GM23248 (cell line): ENCODE measurements at places on chromosomes 11 and 22. TPM values are rescaled to one million over a fixed set of nuclear protein-coding genes. Genes with fewer than 3 reads are reported as not detected.

The UVRAG gene
- 9.9 and 46.3 TPM in 2 replicates for total RNA-seq

The EXPH5 gene
- 0.13 TPM in 1 of 2 replicates, not detected in the other for total RNA-seq

The ADM gene
- 537 and 551 TPM in 2 replicates for total RNA-seq

DNA sequence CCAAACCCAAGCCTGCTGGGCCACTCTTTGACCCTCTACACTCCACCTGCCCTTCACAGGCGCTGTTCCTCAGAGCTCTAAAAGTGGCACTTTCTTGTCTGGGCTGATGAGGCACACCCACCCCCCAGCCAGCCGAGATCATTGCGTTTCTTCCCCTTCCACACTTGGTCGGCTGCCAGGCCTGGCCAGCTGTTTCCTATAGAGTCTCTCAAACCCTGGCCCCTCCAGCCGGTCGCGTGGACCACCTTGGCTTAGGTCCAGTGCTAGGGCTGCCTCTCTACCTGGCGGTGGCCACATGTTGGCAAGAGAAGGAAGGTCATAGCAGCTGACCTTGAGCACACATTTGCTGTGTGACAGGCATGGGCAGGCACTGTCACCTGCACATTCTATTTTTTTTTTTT lies 60.6 kb downstream of the PPP6R2 start:
- H3K27ac ChIP-seq: no peak overlapping the region
- no peaks in the 10 kb centered on the region for H3K27me3 ChIP-seq
- no peaks in the 10 kb centered on the region for H3K4me1 ChIP-seq
- DNase-seq: no peak
- peaks cover 3% of the 10 kb centered on the region; the same call in 1 of the 2 replicates for H3K36me3 ChIP-seq

DNA sequence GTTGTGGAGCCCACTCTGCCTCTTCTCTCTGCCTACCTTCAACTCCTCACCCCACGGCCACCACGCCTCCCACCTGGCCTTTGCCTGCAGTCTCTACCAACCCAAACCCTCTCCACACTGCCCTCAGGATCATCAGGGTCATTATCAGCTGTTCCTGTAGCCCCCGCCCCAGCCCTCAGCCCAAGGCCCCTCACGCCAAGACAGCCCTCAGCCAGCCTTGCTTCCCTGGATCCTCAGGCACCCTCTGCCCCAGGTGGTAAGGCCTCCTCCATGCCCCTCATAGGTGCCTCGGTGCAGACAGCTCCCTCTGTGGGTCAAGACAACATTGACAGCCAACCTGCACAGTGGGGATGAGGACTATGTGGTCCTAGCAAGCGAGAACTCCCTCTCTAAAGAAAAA lies 1.7 kb downstream of the SBF1 start:
- no peaks in the 10 kb centered on the region for H3K36me3 ChIP-seq
- peak overlapping the region; percentile 74; the same call in 1 of the 2 replicates for H3K27ac ChIP-seq
- peak; percentile 34 for DNase-seq
- H3K27me3 ChIP-seq: no peaks in the 10 kb centered on the region
- H3K4me3 ChIP-seq: peak overlapping the region; percentile 80
- H3K4me1 ChIP-seq: peaks cover 27% of the 10 kb centered on the region

GRCh38 chr11:119284344-119285157 lies 32.4 kb downstream of the MCAM start:
- peak; percentile 54 for DNase-seq
- H3K27ac ChIP-seq: no peak overlapping the region
- H3K4me3 ChIP-seq: no peak overlapping the region
- no peaks in the 10 kb centered on the region for H3K4me1 ChIP-seq

- DNase-seq: no peak
- H3K4me3 ChIP-seq: no peak overlapping the region
- H3K27ac ChIP-seq: no peak overlapping the region
- peaks cover 6% of the 10 kb centered on the region; the same call in 1 of the 2 replicates for H3K4me1 ChIP-seq
Observed at GRCh38 chr22:30780026-30780425, 85.4 kb downstream of the OSBP2 start.

- no peak for DNase-seq
- no peaks in the 10 kb centered on the region for H3K4me1 ChIP-seq
- H3K27me3 ChIP-seq: no peaks in the 10 kb centered on the region
- H3K27ac ChIP-seq: no peak overlapping the region
Observed at GRCh38 chr22:29673361-29674066, 46.3 kb upstream of the CABP7 start.

- H3K4me3 ChIP-seq: no peak overlapping the region
- no peak overlapping the region for H3K27ac ChIP-seq
- peaks cover 74% of the 10 kb centered on the region for H3K27me3 ChIP-seq
- H3K4me1 ChIP-seq: no peaks in the 10 kb centered on the region
- H3K36me3 ChIP-seq: no peaks in the 10 kb centered on the region
- DNase-seq: no peak
Observed at GRCh38 chr11:45347348-45348082, 61.4 kb upstream of the SYT13 start.

DNA sequence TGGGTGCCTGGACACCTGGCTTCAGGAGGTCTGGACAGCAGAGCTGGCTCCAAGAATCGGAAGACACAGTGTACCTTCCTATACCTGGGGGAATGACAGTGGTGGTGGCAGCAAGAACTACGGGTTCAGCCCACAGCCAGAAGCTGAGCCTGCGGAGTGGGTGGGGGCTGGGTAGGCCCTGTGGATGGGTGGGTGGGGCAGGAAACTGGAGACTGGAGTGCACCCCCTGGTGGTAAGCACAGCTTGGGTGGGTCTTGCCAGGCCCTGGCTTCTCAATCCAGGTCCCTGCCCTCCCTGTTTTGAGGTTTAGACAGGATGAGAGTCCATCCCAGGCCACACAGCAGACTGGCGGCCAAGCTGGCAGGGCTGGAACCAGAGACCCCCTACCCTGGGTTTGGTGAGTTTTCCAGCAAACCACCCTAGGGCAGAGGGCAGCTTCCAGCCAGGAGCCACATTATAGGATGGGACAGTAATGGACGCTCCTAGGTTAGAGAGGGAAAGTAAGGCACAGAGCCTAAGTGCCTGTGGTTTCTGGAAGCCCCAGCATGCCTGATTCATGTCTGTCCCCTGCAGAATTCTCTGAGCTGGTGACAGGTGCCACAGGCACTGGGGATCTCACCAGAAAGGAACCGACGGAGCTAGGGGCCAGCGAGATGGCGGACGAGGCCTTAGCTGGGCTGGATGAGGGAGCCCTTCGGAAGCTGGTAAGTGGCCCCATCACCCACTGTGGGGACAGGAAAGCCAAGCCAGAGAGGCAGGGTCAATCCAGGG lies 1.7 kb downstream of the SMTN start:
- H3K36me3 ChIP-seq: no peaks in the 10 kb centered on the region
- H3K27ac ChIP-seq: peak overlapping the region; percentile 84
- peak; percentile 87 for DNase-seq
- H3K27me3 ChIP-seq: no peaks in the 10 kb centered on the region

DNA sequence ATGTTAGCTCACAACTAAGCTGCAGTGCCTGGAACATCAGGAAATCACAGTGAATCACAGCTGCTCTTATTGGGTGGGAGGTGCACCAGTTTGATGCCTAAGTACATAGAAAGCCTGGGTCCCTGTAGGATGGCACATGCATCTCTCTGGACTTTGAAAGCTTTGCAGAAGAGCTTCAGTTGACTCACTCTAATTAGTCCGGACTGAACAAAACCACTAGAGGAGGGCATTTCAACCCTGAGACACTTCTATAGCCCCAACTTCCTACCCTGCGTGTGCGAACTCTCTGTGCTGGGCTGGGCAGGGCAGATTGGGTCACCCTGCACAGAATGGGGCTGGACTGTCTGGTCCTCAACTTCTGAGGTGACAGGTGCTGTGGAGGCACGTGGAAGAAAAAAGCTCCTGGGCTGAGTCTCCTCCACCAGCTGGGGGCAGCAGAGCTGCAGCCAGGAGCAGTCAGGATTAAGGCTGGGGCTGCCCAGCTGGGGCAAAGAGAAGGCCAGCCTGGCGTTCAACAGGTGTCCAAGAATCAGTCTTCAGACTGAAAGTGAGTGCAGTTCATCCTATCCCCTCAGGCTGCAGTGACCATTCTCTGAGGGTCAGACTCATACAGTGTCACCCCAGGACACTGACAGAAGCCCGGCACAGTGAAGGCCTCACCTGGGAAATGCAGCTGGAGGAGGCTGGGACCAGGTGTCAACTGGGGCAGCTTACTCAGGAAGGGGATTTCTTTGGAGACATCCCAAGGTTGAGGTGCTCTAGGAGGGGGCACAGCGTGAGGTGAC lies 22.1 kb downstream of the GGTLC2 start:
- peaks cover 21% of the 10 kb centered on the region for H3K27me3 ChIP-seq
- H3K36me3 ChIP-seq: no peaks in the 10 kb centered on the region
- H3K27ac ChIP-seq: no peak overlapping the region
- peak; percentile 60 for DNase-seq

GRCh38 chr11:94885581-94885980 lies 87.8 kb downstream of the CWC15 start:
- H3K27me3 ChIP-seq: no peaks in the 10 kb centered on the region
- peaks cover 5% of the 10 kb centered on the region; the same call in 1 of the 2 replicates for H3K36me3 ChIP-seq
- H3K4me1 ChIP-seq: no peaks in the 10 kb centered on the region
- no peak overlapping the region for H3K4me3 ChIP-seq

DNA sequence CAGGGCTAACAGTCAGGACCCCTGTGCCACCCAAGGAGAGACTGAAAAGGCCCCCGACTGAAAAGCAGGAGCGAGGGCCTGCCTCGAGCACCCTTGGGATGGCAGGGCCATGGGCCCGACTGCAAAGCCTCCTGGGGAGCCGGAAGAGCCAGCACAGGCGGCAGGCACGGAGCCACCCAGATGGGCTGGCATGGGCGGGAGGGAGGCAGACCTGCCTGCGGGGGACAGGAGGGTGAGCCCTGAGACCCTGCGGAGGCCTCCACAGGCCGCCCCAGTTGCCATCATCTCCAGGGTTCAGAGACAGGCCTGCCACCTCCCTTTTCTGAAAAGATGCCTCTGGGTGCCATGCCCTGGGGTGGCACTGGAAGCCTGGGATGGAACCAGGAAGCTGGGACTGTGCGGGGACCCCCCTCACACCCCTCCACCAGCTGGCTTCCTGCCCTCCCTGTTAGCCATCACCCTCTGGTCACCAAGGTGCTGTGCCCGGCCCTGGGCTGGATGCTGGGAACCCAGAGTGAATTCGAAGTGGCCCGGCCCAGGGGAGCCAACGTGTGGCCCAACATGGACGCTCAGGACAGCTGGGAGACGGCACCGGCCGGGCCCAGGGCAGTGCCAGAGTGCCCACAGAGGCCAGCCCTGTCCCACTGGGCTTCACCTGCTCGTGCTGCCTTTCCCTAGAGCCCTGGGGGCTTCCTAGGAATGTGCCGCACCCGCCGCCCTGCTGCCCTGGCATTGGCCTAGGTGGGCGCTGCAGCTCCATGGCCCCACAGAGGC lies 13.8 kb downstream of the TSPAN32 start:
- no peak overlapping the region for H3K4me3 ChIP-seq
- no peaks in the 10 kb centered on the region for H3K36me3 ChIP-seq
- no peak for DNase-seq
- H3K27ac ChIP-seq: no peak overlapping the region

GRCh38 chr11:128961645-128962044 lies 19.0 kb upstream of the TP53AIP1 start:
- peaks cover 4% of the 10 kb centered on the region; the same call in 1 of the 2 replicates for H3K4me1 ChIP-seq
- no peak overlapping the region for H3K27ac ChIP-seq
- no peak overlapping the region for H3K4me3 ChIP-seq

DNA sequence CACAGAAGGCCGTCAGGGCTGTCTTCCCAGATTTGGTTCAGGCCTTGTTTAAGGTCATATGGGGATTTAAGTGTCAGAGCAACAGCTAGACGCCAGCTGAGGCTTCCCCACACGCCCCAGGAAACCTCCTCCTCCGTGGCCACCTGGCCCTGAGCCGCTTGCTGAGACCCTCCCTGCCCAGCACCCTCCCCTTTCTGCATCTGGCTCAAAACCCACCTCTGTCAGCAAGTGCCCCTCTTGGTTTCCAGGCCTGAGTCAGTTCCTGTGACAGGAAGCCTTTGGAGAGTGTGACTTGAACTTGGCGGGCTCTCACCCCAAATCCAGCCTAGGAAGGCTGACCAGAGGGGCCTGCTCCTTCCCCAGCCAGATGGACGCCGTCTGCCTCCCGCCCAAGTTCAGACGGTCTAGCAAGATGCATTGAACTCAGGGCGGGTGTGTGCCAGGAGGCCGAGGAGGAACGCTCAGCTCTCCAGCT lies 561 bp downstream of the FXYD2 start:
- no peak overlapping the region for H3K27ac ChIP-seq
- H3K4me1 ChIP-seq: no peaks in the 10 kb centered on the region
- no peak overlapping the region for H3K4me3 ChIP-seq
- no peaks in the 10 kb centered on the region for H3K36me3 ChIP-seq

DNA sequence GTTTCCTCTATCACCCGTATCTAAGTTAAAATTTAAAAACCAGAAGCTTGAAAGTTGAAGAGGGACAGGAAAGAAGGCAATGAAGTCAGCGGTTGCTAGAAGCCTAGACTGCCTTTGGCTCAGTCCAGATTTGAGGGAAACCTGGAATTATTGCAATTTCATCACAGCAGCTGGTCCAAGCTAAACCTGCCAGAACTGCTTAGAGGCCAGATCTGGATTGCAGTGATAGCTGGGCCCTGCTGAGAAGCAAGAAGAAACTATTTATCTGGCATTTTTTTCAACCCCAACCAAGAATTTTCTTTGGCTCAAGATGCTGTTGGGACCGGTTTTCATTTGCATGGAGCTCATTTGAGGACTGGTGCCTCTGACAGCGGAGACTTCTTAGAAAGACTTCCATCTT lies 121.5 kb upstream of the TEAD1 start:
- H3K27me3 ChIP-seq: no peaks in the 10 kb centered on the region
- peaks cover 39% of the 10 kb centered on the region for H3K4me1 ChIP-seq
- no peaks in the 10 kb centered on the region for H3K36me3 ChIP-seq
- peak overlapping the region; percentile 36 for H3K27ac ChIP-seq
- H3K4me3 ChIP-seq: no peak overlapping the region

DNA sequence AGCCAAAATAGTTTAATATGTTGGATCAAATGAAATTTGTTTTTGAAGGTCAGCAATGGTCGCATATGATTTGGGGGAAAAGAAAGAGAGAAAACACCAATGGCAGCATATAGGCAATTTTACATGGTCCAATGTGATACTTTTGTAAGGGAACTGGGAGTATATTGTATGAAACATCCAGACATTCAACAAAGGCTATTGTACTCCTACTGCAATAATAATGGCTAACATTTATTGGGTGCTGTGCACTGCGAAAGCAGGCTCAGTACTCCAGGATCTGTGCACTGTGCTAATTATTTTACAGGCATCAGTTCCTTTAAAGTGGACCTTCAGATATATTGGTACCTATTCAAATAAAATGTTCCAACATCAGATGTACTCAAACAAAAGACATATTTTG lies 5.9 kb upstream of the OR10V1 start:
- H3K27me3 ChIP-seq: no peaks in the 10 kb centered on the region; the same call in 1 of the 2 replicates
- no peak overlapping the region for H3K4me3 ChIP-seq
- DNase-seq: no peak
- H3K27ac ChIP-seq: no peak overlapping the region
